ENCODE measurements at places on chromosomes 2 and 18.

DNA sequence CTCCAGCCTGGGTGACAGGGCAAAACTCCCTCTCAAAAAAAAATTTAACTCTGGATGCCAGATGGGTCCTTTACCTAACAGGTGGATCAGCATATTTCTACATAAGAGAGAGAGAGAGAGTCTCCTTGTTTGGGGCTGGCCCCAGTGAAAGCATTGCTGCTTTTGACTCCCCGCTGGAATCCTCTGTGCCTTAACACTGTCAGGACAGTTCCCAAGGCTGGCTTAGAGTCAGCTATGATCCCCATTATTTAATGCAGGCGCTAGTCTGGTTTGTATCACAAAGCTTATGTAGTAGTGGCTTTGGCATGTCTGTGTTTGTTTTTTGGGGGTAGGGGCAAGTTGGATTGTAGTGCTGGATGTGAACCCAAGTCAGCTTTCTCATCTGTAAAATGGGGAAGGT is 9.4 kb downstream of the INPP4A start:
- no peak for DNase-seq

DNA sequence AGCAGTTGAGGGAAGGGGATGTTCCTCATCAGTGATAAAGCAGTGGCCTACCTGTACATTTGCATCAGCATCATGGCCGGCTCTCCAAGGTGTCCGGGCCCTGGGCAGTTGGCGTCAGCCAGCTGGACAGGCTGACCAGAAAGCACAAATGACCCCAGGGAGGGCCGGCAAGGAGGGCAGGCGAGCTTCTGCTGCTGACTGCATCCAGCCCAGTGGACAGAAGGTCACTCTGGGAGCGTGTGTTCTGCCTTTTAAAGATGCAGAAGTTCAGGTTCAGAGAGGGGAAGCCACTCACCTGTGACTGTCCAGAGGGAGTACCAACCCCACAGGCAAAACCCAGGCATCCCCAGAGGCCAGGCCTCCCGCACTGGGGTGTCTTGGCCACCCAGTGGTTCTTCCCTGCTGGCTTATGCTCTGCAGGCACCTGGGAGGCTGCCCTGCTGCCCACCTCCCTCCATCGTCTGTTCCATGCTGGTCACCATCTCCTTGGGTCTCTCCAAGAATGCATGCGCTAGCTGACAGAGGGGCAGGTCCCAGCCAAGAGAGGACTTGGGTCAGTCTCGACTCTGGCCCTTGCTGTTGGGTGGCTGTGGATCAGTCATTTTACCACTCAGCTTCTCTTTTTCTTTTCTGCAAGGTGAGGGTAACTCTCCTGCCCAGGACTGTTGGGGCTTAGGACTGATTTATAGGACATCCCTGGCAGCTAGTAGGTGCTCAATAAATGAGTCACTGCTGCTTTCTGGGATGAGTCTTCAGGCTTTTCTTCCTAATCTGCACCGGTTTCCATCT is 89.9 kb downstream of the INHBB start:
- DNase-seq, result peak; percentile 40

DNA sequence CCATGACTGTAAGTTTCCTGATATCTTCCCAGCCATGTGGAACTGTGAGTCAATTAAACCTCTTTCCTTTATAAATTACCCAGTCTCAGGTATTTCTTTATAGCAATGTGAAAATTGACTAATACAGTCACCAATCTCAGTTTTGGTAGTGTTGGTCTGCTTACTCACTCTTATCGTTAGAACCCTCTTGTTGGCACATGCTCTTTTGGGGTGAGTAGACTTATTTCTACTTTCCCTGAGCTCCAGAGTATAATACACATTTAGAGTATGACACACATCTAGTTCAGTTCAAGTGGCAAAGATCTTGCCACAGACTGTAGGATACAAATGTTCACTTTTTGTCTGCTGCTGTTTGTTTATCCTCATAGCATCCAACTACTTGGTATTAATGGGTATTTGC is 347.5 kb upstream of the CELF4 start:
- no peak for DNase-seq

- DNase-seq, result peak; percentile 83
Measured at GRCh38 chr2:113117541-113118262, 9.7 kb upstream of the IL1RN start.

GRCh38 chr2:129661935-129662334 is 317.5 kb upstream of the RAB6C start:
- peak; percentile 10 for DNase-seq

DNA sequence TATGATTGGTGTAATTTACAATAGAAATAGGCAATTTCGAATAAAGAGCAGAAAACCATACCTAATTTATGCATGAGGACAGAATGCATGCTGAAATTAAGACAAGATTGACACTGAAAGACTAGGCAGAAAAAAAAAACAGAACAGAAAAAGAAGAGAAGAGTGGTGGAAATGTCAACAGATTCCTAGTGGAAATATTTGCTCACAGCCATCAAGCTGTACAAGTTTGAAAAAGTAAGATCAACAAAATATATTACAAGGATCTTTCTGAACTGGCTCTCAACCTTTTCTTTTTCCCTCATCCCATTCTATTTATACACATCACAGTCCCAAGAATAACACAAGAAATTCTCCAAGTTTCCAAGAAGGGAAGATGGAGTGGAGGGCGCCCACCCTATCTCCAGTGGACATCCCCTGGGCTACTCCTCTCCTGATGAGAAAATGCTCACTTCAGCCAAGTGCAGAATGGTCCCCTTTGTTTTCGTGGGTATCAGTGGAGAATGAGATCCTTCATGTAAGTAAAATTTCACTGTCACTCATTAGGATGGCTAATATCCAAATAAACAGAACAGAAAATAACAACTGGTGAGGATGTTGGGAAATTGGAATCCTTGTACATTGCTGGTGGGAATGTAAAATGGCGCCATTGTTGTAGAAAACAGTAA is 51.0 kb upstream of the ZNF532 start:
- no peak for DNase-seq

GRCh38 chr2:49108436-49108835 is 45.9 kb downstream of the FSHR start:
- no peak for DNase-seq

DNA sequence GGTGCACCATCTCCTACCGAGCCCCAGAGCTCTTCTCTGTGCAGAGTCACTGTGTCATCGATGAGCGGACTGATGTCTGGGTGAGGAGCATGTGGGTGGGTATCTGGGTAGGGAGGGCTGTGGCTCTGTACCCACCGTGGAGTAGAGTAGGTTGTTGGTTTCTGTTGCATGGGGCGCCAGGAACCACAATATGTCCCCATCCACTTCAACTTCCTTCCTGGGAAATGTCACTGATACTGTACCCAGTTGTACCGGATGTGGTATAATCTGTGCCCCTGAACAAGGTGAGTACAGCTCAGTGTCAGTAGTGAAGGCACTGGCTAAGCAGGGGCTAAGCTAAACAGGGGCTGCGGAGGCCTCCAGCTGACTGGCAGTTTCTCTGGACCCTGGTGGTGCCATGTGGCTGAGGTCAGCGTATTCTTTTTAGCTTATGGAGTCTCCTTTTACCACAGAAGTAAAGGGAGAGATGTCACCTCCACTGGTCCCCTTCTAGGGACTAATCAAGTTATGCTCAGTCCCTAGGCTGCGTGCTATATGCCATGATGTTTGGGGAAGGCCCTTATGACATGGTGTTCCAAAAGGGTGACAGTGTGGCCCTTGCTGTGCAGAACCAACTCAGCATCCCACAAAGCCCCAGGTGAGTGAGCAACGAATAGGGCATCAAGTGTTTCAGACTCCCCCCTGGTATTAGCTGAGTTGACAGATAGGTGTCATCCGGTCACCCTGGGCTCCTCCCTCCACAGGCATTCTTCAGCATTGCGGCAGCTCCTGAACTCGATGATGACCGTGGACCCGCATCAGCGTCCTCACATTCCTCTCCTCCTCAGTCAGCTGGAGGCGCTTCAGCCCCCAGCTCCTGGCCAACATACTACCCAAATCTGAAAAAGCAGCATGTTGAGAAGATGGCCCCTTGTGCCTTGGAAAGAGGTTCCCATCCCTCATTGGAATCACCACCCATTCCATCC is 2.7 kb downstream of the STK16 start:
- no peak for DNase-seq

DNA sequence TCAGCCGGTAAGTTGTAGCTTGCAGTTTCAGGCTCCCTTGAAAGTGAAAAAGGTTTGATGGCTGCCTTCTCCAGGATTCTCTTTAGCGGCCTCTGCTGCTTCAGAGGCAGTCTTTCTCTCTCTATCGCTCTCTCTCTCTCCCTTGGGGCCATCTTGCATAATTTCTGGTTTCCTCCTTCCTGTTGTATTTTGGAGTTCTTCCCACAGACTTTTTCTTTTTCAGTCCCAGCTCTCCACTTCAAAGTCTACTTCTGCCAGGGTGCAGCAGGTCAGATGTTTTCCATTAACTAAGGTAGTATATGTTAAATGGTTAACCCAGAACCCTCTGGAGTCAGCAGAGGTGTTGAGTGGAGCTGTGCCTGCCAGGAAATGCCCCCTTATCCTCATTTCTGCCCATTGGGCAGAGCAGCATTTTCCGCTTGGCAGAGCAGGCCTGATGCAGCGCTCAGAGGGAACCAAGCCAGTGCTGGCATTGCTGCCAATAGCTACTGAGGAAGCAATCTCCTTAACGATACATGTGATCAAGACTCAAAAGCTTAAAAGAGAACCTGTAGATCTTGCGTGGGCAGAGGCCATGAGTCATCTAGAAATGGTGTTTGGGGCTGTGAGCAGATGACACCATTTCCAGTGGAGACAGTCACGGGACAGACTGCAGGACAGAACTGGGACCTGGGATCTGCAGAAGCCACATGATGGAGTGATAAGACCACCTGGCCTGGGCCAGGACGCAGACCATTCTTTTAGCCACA is 20.8 kb downstream of the DBI start:
- DNase-seq, result peak; percentile 81

- no peak for DNase-seq
Measured at GRCh38 chr2:224041554-224041953, 2.5 kb upstream of the SERPINE2 start.

GRCh38 chr2:207166349-207167098 is 776 bp upstream of the KLF7 start:
- peak; percentile 93 for DNase-seq

DNA sequence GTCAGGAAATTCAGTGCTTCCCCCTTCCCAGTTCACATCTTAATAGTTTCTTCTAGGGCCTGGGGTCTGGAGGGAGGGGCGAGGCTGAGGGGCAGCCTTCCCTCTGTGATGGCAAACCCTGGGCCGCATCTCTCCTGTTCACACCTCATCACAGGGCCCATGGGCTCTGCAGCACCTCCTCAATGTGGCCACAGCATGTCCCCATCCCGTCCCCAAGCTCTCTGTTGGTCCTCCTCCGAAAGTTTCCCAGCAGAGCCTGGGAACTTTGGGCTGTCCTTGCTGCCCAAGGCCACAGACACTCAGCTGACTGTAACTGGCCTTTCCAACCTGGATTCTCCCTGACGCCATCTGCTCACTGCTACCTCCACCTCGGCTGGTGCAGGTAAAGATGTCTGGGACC is 112.7 kb upstream of the PTPRM start:
- DNase-seq, result no peak

- no peak for DNase-seq
Measured at GRCh38 chr18:295756-296490, 28.1 kb upstream of the THOC1 start.

DNA sequence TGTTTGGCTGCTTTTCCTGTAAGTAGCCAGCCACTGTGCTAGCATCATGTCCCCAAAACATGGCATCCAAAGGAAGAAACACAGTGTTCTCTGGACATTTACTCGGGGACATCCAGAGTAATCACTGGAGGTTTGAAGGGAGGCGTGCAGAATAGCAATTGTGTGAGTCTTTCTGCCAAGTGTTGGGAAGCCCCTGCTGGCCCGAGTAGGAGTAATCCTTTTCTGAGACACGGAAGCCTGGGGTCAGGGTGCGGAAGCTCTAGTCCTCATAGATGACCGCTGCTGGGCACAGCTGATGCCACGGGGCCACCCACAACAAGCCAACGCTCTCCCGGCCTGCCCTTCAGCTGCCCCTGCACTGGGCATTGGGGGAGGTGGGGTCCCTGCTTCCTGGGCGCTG is 24.8 kb upstream of the HDAC4 start:
- DNase-seq, result no peak

DNA sequence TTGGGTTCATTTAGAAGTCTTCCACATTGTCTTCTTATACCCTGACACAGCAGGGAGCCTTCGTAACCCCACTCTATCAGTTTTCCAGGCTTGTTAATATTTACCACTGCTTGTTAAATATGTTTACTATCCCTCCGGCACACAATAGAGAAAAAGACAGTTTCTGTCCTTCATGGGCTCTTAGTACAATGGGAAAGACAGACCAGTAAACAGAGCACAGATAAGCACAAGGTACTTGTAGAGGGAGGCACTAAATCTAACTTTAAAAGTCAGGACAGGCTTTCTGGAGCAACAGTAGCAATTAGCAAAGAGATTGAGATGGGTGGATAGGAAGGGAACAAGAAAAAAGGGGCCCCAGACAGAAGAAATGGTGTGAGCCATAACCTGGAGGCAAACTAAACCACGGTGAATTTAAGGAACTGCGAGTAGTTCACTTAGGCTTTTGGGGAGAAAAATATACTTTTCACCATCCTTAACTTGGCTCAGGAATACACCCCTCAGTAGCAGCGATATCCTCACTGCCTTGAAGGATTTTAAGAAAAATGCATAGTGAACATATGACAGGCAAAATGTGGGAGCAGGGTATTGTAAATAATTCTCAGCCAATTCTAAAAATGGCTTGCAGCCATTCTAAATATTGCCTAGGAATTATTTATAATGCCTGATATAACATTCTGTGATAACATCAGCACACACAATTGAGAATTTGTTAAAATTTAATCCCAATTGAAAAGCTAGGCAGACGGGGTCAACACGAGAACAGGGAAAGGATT is 383.7 kb downstream of the CDH2 start:
- DNase-seq, result no peak

GRCh38 chr2:139744273-139744672 is 964.1 kb upstream of the NXPH2 start:
- no peak for DNase-seq

GRCh38 chr2:234289834-234290590 is 206.9 kb downstream of the ARL4C start:
- DNase-seq, result peak; percentile 93

DNA sequence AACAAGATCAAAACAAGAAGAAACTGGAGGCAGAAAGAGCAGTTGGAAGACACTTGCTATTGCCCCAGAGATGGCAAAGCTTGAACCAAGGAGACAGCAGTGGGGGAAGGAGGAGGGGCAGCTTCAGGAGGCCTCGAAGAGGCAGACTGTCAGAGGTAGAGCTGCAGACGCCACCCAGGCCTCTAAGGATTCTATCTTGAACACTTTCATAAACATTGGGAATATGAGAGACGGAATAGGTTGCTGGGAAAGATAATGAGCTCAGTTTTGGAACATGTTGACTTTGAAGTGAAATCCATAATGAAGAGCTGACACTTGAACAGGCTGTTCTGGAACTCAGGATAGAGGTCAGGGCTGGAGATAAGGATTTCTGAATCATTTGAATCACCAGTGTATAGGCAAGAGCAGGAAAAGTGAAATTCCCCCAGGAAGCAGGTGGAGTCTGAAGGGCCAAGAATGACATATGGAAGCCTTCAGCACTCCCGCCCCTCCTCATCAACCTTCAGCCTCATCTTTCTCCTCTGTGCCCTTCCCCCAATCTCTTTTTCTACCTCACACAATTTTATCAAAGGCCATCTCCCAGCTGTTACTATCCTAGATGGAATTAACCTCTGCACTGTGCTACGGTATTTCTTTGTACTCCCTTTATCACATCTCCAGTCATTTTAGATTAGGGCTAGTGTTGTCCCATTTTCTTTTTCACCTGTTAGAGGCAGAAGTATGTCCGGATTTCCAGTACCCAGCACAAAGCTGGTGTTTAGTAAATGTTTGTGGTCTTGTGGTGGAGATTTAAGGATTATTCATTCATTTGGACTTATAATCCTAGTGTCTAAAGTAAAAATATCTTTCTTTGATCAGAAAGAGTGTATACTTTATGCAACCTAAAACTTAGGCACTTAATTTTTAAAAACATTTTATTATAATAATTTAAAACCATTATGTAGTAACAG is 47.5 kb upstream of the RTN4 start:
- peak; percentile 55 for DNase-seq
